Fibroblast of skin of right quadriceps (primary cell): ENCODE measurements at places on chromosomes 5 and 9.
A peak's percentile ranks its signal among the peaks of the same experiment; 100 is the strongest.

DNA sequence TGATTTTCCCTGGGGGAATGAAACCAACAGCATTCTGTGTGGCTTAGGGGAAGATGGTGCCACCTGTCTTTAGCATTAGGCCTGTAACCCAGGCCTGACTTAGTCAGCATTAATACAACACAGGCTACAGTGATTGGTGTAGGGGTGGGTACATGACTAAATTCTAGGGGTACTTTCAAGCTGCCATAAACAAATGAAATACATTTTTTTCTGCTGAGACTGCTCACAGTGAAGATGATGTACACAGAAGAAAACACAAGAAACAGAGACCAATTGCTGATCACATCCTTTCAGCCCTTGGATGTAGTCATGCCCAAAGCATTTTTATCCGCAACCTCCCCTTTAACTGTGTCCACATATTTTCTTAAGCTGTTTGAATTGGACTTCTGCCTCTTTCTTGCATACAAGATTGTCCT is 527.2 kb downstream of the KCTD16 start:
- peak; percentile 95 for DNase-seq

DNA sequence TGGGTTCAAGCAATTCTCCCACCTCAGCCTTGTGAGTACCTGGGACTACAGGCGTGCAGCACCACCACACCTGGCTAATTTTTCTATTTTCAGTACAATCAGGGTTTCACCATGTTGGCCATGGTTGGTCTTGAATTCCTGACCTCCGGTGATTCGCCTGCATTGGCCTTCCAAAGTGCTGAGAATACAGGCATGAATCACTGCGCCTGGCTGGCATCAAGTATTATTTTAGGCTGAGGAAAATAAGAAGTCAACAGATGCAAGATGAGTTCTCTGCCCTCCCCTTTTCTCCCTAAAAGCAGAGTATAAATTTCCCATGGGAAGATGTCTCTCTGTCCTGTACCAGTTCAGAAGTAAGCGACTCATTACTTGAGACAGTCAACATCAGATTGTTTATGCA is 71.5 kb downstream of the ELAVL2 start:
- DNase-seq, result peak; percentile 11

DNA sequence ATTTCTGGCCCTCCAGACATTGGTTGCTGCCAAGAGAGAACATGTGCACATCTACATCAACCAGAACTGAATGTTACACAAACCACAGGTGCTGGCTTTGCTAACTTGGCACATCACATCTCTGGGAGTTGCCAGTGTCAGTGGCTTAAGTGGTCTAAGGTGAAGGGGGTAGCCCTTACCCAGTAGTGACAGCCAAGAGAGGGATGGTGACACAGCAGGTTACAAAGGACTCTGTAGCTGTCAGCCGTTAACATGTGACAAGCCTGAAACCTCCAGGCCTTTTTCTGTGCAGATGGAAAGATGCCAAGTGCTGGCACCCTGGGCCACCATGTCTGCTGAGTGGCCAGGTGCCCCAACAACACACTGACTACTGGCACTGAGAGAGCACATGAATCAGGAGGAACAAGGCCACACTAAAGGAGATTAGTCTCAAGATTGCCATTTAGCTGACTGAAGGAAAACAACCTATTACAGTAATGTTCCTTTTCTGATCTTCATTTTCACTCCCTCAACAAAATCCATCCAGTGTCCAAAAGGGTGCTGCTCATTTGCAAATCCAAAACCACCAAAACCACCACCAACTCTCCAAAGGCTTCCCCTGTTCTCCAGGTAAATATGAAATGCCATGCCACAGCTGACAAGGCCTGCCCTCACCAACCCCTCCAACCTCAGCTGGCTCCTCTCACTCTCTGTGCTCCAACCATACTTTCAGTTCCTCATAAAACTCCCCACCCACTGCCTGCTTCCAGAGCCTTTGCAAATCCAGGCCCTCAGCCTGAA is 20.2 kb downstream of the SIL1 start:
- DNase-seq, result no peak

DNA sequence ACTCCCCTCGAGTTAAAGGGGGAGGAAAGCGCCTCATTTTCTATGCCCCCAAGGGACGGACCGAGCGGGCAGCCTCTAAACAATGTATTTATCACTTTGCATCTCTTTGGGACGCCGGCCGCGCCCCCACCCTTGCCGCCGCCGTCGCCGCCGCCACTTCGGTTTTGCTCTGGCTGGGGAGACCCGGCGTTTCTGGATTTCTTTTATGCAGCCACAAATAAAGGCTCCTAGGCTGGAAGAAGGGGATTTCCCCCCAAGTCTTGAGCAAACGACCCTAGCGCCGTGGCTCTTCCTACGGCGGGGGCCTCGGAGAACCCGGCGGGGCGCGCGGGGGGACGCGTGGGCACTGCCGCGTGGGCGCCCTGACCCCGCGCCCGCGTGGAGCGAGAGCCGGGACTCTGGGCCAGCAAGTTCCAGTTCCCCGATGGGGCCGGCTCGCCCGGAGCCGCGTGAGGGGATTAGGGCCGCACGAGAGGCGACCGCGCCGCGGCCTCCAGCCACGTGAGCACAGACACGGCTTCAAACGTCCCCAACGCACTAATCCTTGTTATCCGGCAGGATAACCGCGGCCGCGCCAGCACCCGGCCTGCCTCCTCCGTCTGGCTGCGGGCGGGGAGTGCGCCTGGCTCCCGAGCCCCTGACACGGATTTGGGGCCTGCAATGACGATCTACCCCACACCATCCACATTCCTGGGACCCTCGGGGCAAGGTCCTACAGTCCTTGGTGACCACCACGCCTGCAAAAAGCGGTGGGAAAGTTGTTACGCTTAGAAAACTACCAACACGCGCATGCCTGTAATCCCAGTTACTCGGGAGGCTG is 7.9 kb upstream of the NEUROG1 start:
- no peak for DNase-seq

DNA sequence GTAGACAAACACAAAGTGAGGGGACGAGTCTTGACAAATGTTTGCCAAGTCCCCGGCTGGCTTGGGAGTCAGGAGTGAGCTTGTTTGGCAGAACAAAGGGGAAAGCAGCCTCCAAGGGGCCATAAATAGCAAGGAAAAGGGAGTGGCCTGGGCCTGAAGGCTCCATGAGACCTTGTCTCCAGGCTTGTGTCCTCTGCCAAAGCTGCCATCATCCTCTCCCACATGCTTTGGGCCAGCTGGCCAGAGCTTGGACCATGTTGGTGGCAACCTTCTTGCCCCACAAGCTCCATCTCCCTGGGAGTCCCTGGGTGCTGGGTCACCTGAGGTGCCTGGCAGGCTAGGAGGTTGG is 13.3 kb upstream of the PITX1 start:
- DNase-seq, result no peak

DNA sequence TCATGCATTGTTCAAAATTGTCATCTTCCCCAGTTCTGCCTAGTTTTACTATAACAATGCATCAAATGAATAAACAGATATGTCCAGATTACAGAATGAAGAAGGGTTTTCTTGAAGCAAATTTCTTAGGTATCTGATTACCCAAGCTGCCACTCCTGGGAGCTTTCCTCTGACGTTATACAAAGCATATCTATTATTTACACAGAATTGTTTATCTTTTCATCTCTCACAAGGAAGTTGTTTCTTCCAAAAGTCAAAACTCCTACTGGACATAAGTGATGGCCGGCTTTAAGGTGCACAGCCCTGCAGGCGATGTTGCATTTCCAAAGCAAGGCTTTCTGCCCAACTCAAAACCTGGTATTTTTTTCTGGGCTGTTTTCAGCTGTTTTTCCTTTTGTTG is 73.4 kb upstream of the ANKH start:
- no peak for DNase-seq

DNA sequence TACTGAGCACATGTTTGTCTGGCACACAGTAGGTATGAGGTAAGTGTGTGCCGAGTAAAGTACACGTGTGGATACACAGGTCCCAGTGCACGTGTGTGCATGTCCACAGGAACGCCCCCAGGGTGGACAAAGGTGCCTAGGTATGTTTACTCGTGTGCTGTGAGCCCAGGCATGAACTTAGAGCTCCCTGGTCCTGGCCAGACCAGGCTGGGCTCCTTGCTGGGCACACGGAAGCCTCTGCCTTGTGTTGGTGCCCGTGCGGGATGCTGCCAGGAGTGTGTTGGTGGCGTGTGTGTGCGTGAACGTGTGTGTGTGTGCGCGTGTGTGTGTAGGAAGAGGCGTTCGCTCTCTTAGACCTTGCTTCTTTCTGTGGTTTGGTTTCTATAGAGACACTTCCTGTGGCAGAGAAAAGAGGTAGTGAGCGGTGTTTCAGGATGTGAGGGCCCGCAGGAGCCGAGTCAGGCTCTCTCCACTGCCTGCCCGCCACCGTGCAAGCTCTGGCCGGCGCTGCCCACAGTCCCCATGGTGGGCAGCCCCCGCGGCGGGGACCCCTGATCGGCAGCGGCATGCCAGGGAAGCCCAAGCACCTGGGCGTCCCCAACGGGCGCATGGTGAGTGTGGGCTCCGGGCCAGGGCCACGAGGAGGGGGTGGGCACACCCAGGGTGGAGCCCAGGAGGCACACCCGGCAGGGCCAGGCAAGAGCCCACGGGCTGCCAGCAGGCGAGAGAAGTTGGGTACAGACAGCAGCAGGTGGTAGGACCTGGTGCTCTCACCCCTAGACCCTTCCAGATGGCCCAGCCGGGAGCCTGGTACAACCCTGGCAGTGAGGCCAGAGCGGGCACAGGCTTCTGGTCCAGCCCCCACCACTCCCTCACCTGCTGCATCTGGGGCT is at the start of gene RGS14:
Gene RGS14 (plus strand): TSS at position 466 of the 893 bp plus-strand sequence. CDS start 101 bp downstream, at position 567.
- DNase-seq, result peak; percentile 45
